Myocyte (in vitro differentiated cells): ENCODE measurements at places on chromosomes 6 and 20. TPM values are rescaled to one million over a fixed set of nuclear protein-coding genes. Genes with fewer than 3 reads are reported as not detected.

GRCh38 chr6:77030929-77031674, 432.2 kb downstream of the HTR1B start:
- DNase-seq = peak; percentile 16

GRCh38 chr20:40763646-40764295, 74.7 kb upstream of the MAFB start:
- DNase-seq = no peak

DNA sequence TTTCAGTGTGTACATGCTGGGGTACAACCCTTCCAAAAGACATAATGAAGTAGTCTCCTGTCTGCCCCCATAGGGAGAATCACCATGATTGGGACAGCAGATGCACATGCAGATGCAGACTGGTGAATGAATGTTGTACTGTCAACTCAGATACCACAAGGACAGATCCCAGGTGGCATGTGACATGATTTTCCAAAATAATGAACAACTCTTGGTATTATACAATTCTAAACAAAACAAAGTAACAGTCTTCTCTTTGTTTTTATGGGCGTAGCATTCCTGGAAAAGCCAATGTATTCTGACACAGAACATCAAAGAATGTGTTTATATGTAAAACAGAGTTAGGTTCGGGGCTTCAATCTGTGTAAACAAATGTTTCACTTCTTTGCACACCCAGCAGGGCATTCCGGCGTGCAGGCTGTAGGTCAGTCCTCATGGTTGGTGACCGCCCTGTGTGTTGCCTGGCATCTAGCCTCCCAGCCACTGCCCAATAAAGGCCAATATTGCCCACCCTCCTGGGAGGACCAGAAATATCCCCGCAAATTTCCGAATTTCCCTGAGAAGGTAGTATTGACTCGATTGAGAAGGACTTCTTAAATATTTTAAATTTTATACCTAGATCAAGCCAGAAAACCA, 127.7 kb downstream of the KLHL32 start:
- DNase-seq = no peak

DNA sequence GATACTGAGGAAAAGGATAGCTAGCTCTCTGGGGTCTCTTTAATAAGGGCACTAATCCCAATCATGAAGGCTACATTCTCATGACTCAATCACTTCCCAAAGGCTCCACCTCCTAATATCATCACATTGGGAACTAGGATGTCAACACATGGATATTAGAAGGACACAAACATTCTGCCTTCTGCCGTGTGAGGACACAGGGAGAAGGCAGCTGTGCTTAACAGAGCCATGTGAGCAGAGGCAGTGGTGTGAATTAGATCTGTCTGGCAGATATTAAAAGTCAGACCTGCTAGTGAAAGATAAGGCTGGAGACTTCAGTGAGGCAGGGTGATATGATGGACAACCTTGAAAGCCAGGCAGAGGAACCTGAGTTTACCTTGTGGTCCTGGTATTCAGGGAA, 341.9 kb downstream of the ARHGAP18 start:
- DNase-seq = peak; percentile 31

HNF4A gene
- not detected in 2 replicates for total RNA-seq

DNA sequence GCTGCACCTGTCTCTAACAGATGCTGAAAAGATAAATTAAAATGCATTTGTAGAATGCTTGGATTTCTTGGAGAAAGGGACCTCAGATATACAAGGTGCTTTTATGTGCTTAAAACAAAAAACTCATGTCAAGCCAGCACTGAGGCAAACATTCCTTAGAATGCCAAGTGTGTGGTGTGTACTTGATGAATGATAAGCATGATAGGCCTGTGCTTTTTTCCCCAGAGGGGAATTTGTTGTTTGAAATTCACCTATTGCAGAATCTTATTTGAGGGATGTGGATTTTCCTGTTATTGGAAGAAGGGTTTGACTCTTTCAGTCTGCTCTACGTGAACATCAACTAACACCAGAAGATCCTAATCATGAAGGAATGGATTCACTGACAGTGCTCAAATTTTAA, 28.8 kb downstream of the TTI1 start:
- DNase-seq = no peak

DNA sequence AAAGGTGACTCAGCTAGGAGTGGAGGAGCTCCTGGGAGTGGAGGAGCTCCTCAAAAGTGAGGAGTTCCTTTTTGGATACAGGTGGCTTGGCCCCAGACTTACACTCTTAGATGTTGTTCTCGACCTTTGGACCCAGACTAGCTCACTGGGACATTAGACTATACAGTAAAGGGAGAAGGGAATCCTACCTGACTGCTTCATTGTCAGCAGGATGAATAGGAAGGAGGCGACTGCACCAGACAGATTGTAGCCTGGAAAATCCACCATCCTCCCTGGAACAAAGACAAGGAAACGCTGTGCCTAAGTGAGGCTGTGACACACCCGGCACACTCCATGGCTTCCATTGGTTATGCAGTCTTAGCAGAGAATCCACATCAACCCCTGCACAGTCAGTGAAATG, at the start of gene BTNL2:
TSS of gene BTNL2 (minus strand) at position 325 of the 400 bp plus-strand sequence. CDS start at position 267, 58 bp downstream.
- no peak for DNase-seq

DNA sequence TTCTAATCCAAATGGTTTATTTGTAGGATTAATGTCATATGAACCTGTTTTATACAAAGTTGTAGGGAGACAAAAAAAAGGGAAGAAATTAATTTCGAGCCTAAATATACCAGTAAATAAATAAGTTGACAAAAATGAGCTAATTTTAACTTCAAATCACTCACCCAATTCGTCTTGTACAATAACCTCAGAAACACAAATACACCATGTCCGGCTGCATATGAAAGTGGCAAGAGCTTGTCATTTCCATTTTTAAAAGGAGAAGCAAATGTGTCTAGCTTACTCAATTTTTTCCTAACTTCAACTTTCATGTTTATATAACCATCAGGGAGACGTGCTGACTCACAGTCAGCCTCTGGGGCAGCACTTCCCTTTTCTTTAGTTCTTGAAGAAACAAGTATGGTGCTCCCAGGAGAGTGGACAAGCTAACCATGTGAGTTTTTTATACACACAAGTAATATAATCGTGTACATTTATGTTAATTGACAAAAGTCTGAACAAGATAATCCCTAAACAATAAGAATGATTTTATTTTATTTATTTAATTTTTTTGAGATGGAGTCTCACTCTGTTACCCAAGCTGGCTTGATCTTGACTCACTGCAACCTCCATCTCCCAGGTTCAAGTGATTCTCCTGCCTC, 55.5 kb upstream of the SGK1 start:
- peak; percentile 38 for DNase-seq

- no peak for DNase-seq
Observed at GRCh38 chr6:88167352-88167937, 1.3 kb upstream of the CNR1 start.

UBE2C gene
- 1.8 and 2.4 TPM in 2 replicates for total RNA-seq

FNDC1 gene
- 0.16 TPM in 1 of 2 replicates, not detected in the other for total RNA-seq

SLC22A7 gene
- total RNA-seq = not detected in 2 replicates

- peak; percentile 94 for DNase-seq
Observed at GRCh38 chr6:85675030-85675819, 32.5 kb upstream of the SYNCRIP start.

MCCD1 gene
- total RNA-seq = not detected in 2 replicates

DNA sequence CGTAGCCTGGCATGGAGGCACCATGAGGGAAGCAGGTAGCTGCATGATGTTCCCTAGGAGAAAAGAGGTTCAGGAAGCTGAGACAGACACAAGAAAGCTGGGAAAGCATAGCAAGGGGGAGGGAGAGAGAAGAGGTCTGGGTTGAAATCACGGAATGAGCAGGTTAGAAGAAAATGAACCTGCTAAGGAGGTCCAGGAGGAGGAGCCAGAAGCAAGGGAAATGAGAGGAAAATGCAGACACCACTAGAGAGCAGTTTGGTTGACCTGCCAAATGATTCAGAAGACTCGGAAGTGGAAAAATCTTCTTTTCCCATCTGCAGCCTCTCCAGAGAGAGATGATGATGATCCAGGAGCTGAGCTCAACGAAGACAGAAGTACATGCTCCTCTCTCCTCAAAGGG, 70.9 kb downstream of the VIP start:
- DNase-seq = no peak

GRCh38 chr6:165702669-165703068, 39.6 kb upstream of the PDE10A start:
- no peak for DNase-seq

DNA sequence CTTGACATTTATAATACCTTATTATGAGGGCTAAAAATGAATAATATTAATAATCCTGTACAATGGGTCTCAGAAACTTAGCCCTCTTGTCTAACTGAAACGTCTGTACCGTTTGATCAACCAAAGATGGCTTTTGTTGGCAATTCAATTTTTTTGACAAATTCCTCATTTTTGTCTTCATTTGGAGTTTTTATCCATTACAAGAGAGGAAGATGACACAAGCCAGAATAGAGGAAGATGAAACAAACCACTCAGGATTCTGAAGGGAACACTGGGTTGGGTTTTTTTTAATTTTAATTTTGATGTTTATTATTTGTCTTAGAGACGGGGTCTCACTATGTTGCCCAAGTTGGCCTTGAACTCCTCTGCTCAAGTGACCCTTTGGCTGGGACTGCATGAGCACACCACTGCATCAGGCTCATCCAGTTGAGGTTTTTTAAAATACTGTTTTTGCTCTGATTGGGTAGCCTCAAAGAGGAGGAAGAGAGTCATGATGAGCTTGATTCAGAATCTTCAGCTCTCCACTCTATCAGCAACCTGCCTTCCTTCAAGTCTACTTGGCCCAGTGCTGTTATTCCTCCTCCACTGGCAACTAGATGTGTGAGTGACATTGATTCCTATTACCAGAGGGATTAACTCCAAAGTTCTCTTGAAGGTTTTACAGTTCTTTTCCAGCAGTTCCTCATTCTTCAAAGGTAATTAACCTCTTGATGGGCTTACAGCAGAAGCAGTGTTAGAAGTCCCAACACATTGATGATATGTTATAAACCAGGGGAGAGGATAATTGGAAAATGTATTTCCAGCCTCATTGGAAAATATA, 71.3 kb downstream of the ATXN1 start:
- DNase-seq = no peak

GRCh38 chr6:89138173-89138572, 7.7 kb upstream of the PM20D2 start:
- no peak for DNase-seq

DNA sequence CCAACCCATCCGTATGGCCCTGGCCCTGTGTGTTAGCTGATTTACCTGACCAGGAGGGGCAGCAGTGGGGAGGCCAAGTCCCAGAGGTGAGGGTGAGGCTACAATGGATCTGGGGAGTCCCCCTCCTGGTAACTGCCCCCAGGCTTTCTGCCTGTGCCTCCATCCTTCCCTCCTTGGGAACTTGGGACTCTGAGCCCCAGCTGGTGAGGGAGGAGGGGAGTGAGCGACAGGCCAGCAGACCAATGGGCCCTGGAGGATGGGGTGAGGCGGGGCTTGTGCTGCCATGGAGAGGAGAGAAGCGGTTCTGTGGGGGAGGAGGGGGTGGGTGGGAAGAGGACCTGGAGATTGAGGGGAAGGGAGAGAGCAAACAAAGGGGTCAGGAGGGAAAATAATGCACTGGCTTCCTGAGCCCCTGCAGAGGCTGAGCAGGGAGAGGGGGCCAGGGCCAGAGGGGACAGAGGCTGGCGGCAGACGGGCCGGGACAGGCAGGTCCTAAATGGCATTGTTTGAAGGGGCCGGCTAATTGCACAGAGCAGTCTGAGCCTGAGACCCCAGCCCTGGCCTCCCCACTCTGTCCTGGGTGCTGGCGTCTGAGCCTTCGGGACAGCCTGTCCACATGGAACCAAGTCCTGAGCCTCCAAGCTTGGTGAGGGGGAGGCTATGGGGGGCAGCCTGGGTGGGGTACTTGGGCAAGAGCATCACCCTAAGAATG, 17.5 kb downstream of the DNMT3B start:
- DNase-seq = no peak

GRCh38 chr6:142395768-142396231, 94.0 kb downstream of the ADGRG6 start:
- peak; percentile 82 for DNase-seq

ACAT2 gene
- total RNA-seq = 13.9 and 27.0 TPM in 2 replicates

DNA sequence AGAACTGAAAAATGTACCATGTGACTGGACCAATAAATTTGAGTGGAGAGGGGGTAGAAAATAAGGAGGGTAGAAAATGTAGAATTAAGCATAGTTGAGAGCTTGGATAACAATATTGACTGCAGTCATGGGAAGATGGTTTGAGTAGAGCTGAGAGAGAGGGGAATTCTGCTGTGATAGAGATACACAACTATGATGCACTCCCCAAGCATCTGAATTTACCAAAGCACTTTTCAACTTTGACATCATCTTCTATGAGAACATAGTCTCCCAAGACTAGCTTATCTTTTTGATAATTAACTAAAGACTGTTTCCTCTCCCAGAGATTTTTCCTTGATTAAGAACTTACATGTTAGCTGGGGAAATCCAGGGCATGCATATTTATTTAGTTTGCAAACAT, 103.1 kb downstream of the TNFRSF21 start:
- DNase-seq = no peak

DNA sequence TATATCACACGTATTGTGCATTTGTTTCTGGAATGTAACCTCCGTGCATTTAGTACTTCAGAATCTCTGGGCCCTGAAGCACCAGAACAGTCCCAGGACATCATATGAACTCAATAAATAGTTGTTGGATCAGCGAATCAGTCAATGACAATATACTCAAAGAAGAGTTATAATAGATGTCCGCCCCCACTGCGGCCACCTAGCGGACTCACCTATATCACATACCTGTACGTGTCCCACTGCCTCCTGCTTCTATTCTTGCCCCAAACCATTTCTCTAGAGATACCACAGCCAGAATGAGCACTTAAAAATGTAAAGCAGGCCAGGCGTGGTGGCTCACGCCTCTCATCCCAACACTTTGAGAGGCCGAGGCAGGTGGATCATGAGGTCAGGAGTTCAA, 73.9 kb downstream of the DCDC2 start:
- no peak for DNase-seq

DNA sequence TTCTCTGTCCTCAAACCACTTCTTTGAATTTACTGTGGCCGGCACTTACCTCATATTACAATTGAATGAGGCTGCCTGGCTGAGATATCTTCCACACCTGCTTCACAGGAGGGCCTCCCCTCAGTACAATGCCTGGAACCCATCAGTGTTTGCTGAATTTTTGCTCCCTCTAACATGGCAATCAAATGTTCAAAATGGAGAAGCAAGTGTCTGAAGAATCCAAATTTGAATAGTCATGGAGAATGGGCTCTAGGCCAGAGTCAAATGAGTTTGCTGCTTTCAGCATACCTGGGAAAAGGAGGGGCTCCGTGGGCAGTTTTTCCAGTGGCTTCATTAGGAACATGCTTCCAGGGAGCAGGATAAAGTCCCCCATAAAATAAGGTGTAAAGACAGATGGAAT, 564.8 kb downstream of the UTRN start:
- no peak for DNase-seq

GRCh38 chr20:651713-652614, 1.0 kb downstream of the SRXN1 start:
- no peak for DNase-seq

PM20D2 gene
- total RNA-seq = 7.3 and 11.0 TPM in 2 replicates

DNA sequence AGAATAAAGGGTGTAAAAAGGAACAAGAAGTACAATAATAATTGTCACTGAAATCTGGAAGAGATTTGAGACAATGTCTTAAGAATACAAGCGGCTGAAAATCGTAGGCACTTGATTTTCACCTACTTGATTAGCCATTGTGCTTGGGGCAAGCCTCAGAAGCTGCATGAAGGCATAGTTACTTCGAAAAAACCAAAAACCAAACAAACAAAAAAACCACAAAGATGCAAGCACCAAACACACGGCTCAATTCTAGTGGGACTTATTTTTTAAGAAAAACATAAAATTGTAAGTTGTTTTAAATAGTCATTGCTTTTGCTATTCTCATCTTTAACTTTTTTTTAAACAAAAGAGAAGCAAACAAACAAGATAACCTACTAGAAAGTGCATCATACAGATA, 235.6 kb downstream of the OGFRL1 start:
- DNase-seq = no peak
